ENCODE measurements at places on chromosomes 13 and 19.

DNA sequence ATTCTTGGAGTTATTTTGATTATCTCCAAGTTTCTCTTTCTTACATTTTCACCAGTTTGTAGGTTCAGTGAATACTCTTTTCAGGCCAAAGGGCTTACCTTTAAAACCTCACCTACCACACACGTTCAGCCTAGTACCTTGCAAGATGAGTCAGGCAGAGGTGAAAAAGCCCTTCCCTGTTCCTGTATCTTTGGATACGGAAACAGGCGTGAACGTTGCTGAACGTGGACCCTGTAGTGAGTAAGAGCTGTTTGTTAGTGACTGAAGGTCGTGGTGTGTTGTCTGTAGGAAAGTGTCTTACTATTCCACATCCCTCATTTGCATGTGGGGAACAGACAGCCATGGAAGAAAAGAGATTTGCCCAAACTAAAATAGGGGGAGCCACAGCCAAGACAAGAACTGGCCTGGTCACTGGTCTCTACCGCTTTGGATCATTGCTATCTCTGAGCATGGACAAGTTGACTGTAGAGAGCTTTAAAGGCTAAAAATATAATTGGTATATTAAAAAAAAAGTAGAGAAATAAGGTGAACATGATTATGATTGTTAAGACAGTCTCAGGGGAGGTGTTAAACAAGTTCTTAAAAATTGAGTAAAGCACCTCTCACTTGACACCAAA lies 3.5 kb downstream of the CEBPG start:
- no peak for ATAC-seq

DNA sequence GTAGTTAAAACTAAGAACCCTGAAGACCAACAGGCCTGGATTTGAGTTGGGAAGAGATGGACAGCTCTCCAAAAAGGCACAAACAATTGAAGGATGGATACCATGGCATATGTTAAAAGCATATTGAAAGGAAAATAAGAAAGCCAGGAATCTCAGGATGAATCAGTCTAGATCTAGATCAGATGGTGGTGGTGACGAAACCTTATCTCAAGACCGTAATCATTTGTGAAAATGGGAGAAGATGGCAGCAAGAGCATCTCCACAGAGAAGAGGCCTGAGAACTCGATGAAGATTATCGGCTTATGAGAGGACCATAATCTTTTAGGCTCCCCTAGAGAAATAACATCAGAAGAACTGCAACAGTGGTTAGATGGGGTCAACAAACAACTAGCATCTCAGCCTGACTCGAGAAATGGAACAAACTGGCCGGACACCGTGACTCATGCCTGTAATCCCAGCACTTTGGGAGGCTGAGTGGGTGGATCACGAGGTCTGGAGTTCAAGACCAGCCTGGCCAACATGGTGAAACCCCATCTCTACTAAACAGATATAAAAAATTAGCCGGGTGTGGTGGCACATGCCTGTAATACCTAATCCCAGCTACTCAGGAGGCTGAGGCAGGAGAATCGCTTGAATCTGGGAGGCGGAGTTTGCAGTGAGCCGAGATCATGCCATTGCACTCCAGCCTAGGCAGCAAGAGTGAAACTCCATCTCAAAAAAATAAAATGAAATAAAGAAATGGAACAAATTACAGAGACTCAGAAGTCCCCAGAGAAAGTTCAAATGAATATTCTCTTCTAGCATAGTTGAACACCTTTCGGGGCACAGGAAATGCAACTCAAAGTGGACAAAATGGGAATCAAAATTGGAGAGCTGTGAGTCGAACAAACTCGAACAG lies 47.6 kb downstream of the FOXO1 start:
- no peak for ATAC-seq

- ATAC-seq = no peak
Observed at GRCh38 chr13:107960301-107960700, 255.0 kb downstream of the LIG4 start.

- peak; percentile 83 for ATAC-seq
Observed at GRCh38 chr19:52993342-52994178, 20.2 kb upstream of the ERVV-1 start.

DNA sequence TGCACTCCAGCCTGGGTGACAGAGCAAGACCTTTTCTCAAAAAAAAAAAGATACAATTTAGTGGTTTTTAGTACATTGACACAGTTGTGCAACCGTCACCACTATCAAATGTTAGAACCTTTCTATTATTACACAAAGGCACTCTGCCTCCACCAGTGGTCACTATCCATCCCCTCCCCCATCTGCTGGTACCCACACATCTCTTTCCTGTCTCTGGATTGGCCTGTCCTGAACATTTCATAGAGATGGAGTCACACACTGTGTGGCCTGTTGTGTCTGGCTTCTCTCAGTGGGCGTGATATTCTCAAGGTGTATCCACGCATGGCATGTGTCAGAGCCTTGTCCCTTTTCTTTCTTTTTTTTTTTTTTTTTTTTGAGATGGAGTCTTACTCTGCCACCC lies 11.2 kb downstream of the KDM4B start:
- no peak for ATAC-seq

GRCh38 chr19:58466760-58467589 lies at the start of gene ZNF324:
TSS of gene ZNF324 (plus strand) at chr19:58467080. CDS start at chr19:58469186, 2,106 bp downstream.
- ATAC-seq = peak; percentile 94

GRCh38 chr13:80168089-80168850 lies 172.7 kb downstream of the SPRY2 start:
- peak; percentile 85 for ATAC-seq

DNA sequence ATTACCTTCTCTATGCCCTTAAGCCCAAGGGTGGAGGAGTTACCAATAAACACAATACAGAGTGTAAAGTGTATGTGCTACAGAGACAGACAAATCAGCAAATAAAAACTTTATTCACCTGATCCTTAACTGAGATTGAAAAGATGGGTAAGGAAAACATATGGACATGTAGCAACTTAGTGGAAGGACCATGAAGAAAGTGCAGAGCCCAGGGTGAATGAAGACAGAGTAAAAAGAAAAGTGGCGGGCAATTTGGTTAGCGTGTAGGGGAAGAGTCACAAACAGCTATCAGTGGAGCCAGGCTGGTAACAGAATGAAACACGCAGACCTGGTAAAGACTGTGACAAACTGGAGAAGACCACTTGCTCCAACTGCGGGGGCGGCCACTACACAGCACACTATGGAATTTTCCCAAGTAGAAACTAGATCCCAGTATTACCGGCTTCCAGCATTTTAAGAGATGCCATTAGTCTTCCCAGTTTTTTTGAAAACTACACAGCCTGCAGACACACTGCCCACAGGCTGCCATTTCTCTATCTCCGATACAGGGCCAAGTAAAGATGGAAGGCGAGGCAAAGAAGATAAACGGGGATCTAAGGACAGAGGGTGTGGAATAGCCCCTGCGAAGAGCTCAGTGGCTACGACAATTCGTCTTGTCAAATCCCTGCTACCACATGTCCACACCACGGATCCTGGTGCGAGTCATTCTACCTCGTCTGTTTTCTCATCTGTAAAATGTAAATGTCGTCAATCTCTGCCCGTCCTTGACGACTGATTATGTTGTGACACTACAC lies 1.2 kb downstream of the UQCRFS1 start:
- ATAC-seq = no peak

DNA sequence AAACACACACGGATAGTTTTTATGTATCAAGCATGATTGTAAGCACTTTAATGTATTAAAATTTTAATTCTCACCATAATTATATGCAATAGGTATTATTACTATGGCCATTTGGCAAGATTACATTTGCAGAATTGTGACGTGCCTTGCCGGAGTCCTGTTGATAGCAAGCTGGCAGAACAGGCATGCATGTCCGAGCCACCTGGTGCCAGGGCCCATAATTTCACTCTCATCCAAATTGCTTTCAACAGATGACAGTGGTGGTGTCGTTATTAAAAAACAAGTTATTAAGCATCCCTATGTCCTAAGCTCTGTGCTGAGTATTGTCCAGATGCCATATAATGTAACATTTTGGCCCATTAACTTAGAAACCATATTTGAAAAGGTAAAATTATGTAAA lies 374.3 kb downstream of the FOXO1 start:
- no peak for ATAC-seq

GRCh38 chr13:74641586-74641985 lies 507.4 kb upstream of the KLF12 start:
- peak; percentile 35 for ATAC-seq

GRCh38 chr13:44649104-44649428 lies 72.9 kb upstream of the TSC22D1 start:
- ATAC-seq = no peak

DNA sequence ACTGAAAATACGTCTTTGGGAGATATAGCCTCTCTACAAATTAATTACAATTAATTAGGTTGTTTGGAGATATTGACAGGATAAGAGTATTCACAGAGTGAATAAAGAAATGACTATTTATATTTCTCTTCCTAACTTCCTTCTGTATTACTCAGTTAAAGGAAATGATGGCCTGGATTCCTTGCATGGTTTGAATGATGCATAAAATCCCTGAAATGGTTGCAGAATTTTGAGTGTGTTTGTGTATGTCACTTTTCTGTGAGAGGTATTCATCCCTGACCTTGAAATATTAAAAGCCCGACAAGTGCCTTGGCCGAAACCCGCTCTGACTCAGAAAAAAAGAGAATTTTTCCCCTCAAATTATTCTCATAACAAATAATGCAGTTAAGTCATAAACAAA lies 90.0 kb downstream of the PDS5B start:
- no peak for ATAC-seq

DNA sequence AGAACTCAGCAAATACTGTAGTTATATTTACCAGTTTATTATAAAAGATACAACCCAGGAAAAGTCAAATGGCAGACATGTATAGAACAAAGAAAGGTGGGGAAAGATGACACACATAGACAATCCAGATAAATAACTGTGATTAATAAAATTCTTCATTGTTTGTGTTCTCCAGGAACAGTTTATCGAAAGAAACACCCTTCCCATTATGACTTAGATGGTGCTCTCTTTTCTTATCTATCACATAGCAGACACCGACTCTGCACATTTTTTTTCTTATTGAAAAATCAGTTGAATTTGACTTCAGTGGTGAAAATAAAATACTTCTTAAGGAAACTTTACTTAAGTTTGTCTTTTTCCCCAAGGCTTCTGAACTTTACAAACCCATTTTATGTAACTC lies 6.2 kb downstream of the ZNF708 start:
- no peak for ATAC-seq

DNA sequence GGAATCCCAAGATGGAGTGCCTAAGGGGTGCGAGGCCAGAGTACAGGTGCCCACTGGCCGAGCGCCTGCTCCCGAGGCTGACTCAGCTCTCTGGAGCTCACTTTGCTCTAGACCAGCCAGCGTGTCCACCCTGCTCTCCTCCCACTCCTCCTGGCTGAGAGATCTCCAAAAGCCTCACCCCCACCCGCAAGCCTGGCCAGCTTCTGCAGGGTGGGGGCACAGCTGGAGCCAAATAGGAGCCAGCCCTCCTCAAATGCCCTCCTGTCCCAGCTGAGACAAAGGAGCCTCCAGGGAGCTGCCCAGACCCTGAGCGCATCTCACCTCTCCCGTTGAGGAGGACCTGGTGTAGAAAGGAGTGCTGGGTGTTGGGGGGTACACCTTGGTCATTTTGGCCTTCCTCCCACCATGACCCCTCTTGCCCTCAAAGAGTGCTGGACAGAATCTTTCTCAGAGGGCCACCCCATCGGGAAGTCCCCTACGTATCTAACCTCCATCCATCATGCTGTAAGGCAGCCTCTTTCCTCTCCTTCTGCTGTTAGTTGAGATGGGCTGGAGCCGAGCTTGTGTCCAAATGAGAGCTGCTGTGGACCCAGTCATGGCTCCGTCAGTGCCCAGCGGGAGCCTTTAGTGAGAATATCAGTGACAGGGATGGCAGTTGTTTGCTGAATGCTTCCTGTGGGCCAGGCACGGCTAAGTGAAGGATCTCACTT lies 123.9 kb upstream of the VSTM2B start:
- no peak for ATAC-seq

- no peak for ATAC-seq
Observed at GRCh38 chr13:48542581-48543341, 9.9 kb upstream of the RCBTB2 start.

DNA sequence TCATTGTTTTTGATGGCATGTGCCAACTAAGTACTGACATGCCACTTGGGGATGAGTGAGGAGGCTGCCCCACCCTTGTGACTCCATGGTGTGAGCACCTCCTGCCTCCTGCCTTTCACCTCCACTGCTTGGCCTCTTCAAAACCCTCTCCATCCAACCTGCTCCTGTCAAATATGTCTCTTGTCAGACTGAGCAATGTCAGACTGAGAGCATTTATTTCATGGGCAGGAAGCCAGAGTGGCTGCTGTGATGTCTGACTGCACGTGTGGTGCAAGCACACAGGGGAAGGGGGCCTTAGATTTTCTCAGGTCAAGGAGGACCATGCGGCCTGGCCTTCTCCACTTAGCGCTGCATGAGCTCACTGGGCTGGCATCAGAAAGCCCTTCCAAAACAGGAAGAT lies 68.3 kb downstream of the STARD13 start:
- ATAC-seq = no peak

DNA sequence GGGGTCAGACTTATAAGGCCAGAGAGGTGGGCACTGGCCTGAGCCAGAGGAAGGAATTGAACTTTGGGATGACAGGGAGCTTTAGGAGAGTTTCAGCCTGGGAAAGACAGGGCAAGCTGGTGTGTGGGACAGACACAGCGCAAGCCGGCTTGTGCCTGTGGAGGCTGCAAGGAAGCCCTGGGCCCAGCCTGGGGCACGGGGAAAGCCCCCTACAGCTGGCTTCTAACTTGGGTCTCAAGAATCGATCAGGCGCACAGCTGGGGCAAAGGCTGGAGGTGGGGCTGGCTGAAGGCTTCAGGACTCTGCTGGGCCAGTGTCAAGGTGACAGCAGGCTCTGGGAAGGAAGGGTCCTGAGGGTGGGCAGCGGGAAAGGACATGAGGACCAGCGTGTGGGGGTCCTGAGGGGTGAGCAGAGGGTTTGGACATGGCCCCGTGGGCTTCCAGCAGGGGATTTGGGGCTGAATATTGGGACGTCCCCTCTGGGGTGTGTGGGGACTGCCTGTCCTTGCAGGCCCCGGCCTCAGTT lies 3.0 kb downstream of the PTOV1 start:
- ATAC-seq = no peak

DNA sequence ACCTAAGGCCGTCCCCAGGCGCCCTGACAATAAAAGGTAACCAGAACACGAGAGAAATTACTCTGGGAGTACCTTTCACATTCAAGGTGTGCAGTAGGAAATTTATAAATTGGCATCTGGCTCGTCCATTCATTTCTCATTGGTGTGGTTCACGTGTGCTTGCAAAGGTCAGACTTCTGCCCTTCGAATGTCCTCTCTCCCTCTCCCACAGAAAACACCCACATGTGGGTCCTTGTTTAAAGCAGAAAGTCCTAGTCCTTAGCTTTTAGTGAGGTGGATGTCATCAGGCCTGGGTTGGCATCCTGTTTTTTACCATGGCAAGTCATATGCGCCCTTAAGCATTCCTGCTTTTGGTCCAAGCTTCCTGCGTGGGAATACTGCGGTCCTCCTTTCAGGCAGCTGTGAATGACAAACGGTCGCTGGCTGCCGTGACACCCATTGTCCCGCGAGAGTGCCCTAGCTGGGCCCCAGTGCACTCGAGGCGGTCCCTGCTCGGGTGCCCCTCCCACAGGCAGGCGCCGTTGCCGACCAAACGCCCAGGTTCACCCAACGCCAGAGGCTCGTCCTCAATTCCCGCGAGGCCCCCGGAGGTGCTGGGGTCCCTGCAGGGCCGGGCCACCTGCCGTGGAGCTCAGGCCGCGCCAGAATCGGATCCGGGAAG lies at the start of gene NUDT19:
NUDT19 (plus strand) TSS at position 531 of the 661 bp plus-strand sequence. CDS start 140 bp downstream, outside the sequence.
- ATAC-seq = peak; percentile 96
